Cardiac fibroblast (primary cell): ENCODE measurements at places on chromosomes 5 and 9.
A peak's percentile ranks its signal among the peaks of the same experiment; 100 is the strongest.

- no peak for DNase-seq
Observed at GRCh38 chr5:1415626-1416360, 29.4 kb downstream of the SLC6A3 start.

DNA sequence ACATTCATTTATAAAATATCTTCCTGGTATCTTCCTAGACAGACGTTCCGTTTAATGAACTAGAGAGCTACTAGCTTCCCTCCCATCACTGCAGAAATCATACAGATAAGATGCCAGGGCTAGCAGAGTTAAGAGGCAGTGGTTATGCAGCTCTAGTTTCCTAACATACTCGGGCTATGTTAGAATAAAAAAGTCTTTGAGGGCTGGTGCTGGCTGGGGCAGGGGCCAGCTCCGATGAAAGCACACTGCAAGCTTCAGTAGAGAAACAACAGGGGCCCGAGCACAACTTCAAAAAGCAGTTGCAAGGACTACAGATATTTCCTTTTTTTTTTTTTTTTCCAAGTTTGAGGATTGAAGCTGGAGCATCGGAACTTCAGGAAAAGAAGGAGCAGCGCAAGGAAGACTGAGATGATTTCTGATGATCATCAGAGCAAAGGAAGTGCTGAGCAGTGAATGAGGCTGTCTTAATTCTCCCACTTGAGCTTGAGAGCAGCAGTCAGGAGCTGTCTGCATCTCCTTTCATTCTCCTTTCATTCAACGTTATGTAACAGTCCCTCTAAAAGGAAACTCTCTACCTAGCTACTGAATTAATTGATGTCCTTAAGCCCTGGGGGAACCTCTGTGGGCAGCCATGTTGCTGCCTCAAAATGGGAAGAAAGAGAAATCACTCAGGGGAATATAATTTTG lies 47.6 kb upstream of the ADCY2 start:
- no peak for DNase-seq

DNA sequence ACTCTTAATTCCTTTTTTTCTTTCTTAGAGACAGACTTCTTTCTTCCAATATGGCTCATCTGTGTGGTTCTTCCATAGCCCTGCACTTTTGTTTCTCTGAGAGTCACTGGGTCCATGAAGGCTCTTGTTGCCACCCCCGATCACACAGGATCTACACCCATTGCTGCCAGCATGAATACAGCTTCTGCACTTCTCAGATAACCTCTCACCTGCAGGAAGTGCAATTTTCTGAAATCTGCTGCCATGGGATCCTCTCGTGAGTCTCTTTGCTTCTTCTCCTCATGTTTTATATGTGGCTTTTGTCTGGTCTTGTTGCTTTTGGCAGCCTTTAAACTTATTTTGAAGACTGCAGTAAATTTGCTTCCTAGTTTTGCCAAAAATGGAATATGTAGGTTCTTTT lies 171.2 kb downstream of the TMEM167A start:
- DNase-seq: no peak

GRCh38 chr5:67451640-67452279 lies 255.2 kb upstream of the CD180 start:
- DNase-seq: no peak

DNA sequence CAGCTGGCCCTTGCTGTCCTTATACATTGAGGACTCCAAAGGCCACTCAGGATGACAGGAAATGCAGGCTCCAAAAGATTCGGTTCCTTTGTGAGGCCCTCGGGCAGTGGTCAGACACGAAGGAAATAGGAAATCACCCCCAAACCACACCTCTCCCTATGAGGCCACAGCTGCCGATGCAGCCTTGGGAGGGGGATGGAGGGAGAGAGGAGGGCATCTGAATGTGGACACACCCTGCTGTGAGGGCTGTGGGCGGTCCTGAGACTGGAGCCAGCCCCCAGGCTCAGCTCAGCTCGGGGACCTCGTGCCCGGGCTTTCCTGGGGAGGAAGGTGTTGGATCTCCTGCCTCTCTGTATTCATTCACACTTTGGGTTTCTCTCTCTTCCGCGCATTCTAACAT lies 2.7 kb upstream of the CLPTM1L start:
- DNase-seq: no peak

DNA sequence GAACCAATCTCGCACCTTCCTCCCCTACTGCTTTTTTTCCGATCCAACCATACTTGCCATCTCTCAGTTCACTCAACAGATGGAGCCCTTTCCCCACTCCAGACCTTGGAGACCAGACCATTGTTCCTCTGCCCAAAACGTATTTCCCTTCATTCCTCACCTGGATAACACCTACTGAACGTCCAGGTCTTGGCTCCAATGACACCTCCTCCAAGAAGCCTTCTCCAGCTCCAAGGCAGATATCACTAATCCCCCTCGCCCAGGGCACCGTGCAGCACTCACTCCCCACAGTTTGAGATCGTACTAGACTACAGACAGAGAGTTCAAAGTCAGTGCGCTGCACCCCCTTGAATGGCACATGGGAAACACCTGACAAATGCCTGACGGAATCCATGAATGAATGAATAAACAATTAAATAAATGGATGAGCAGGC lies 47.1 kb upstream of the AKNA start:
- peak; percentile 56 for DNase-seq

DNA sequence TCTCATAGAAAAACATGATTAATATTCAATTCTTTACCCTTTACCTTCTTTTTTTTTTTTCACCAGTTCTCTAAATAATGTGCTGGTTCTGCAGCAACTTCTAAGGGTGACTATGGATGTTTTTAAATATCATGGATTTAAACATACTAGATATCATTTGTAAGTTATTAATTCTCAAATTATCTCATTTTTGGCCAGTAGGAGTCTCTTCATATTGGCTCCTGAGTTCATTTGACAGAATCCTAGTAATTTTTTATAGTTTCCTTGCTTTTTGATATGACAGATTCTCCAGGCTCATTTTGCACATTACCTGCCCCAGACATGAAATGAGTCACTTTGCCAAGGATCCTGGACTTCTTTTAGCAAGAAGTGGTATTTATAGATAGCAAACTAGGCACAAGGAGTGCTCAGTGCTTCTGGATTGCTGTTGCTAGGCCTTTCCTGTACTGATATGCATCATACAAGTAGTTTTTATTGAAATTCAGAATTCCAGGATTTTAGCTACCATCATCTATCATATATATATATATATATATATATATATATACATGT lies 201.3 kb upstream of the IL12B start:
- DNase-seq: peak; percentile 13

DNA sequence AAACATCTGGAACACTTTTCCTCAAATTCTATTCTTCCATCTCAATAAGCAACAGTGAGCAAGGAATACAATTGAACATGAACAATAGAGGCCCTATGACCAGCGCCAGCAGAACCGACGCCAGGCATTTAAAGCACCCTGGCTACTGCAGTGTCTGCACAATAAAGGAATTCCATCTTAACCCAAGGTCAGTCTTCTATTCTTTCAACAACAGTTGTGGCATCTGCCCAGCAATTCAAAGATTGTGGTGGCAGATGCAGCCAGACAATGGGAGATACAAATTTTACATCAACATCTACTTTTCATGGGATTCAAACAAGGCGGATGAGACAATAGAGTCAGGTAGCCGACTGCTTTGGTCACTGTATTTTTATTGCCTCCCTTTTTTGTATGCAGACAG lies 65.9 kb downstream of the ELL2 start:
- no peak for DNase-seq

DNA sequence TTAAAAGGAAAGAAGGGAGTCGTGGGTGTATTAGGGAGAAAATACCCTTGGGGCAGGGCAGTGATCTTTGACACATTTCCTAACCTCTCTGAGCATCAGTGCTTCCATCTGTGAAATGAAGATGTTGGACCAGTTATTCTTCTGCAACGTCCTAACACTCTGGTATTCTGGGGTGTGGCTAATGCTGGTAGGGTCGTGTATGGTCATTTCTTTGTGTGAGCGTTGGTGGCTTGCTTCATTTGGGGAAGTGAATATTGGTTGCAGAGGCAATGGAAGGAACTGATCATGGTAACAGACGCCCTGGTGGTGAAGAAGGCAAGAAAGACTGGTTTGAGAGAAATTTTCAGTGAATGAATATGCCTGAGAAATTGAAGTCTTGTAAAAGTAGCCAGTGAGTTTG lies 67.9 kb upstream of the TTC23L start:
- DNase-seq: no peak

DNA sequence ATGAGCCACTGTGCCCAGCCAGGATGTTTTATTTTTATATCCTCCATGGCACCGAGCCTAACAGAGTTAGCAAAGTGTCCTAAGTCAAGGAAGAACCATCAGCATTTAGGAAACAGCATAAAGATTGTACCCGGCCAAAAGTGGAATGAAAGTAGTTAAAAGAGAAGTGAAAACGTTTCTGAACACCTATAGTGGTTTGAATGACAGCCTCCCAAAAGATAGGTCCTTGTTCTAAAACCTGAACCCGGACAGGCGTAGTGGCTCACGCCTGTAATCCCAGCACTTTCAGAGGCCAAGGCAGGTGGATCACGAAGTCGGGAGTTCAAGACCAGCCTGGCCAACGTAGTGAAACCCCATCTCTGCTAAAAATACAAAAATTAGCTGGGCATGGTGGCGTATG lies 37.4 kb downstream of the ZFAND5 start:
- DNase-seq: no peak

- DNase-seq: no peak
Observed at GRCh38 chr5:77396017-77396416, 96.1 kb downstream of the WDR41 start.

- DNase-seq: no peak
Observed at GRCh38 chr9:27675354-27675753, 102.1 kb upstream of the C9orf72 start.

GRCh38 chr5:79091064-79091463 lies 20.5 kb upstream of the BHMT start:
- no peak for DNase-seq

GRCh38 chr9:129327552-129328328 lies 149.7 kb upstream of the IER5L start:
- no peak for DNase-seq

GRCh38 chr9:6567140-6567591 lies 78.4 kb downstream of the GLDC start:
- peak; percentile 91 for DNase-seq

- no peak for DNase-seq
Observed at GRCh38 chr5:39465097-39465496, 40.3 kb upstream of the DAB2 start.

DNA sequence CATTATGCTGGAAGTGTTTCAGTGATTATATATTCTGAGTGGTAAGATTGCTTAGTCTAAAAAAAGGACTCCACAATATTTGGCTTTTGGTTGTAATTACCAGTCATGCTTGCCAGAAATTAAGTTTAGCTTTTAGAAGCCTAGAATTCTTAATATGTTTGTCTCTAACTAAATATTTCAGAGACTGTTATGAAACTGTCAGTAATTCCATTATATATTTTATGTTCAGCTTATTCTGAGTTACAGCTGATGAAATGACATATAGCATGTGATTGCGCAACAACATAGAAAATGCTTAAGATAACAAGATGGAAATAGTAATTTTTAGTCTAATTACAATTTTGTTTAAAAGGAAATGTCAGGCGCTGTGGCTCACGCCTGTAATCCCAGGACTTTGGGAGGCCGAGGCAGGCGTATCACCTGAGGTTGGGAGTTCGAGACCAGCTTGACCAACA lies 44.2 kb downstream of the KIAA1958 start:
- peak; percentile 7 for DNase-seq

DNA sequence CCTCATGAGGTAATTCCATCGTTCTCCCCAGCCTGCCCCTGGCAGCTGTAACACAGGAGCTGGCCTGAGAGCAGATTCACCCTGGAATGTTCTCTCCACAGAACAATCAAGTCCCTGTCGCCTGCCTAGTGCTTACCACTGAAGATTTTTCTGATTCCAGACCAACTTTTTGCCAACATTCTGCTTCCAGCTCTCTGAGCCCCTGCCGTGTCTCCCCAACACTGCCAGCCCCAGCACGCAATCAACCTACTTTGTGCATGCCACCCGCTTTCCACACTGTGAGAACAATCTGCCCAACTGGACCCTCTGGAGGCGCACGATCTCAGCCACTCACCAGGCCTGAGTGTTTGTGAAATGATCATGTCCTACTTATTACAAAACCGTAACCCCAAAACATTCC lies 62.6 kb downstream of the PSMB7 start:
- no peak for DNase-seq

DNA sequence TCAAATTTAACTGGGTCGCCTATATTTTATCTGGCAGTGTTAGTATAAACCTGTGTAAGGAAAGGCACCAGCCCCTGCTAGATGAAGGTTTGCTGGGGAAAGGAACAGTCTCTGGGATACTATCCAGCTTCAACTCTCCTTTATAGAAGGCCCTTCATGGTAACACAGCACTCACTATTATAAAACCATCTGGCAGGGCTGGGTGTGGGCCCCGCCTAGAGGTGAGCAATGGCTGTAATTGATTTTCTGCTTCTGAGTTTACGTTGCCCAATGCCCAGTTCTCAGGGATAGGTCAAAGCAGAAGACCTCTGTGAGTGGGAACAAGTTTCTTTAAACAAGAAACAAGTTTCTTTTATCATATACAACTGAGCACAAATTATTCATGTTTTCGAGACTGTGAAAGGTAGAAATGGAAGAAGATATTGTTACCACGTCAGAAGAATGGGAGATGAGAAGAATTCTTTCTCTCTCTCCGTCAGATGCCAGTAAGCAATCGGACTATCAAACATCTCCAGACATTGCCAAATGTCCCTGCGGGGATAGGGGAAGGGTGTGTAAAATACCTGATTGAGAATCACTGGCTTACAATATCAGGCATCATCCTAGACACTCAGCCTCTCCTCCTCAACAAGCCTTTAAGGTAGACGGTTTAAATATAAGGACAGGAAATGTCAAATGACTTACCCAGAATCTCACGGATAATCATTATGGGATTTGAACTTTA lies 205.9 kb downstream of the PDZD2 start:
- DNase-seq: no peak

- DNase-seq: no peak
Observed at GRCh38 chr5:132639706-132640130, 18.3 kb upstream of the IL13 start.

- DNase-seq: peak; percentile 74
Observed at GRCh38 chr5:128111818-128112448, 28.4 kb downstream of the SLC12A2 start.

DNA sequence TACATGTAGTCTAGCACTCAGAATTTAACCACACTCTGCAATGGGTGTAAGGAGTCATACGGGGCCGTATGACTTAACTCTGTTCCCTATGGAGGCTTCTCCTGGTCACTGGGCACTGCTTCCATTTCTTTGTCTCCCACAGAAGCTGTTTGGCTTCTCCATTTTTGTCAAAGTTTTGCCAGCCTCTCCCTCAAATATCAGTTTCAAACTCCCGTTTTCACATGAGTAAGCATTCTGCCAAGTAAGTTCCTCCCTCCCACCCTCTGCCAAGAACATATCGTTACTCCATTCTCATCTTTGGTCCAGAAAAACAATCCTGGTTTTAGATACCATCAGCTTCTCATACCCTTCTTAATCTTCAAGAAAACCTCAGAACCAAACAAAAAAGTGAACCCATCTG lies 6.1 kb downstream of the AFAP1L1 start:
- peak; percentile 72 for DNase-seq
